NCI-H1436 treated with DMSO at 0.1 percent for 48 hours (cell line): ENCODE measurements at places on chromosomes 11 and 22.

DNA sequence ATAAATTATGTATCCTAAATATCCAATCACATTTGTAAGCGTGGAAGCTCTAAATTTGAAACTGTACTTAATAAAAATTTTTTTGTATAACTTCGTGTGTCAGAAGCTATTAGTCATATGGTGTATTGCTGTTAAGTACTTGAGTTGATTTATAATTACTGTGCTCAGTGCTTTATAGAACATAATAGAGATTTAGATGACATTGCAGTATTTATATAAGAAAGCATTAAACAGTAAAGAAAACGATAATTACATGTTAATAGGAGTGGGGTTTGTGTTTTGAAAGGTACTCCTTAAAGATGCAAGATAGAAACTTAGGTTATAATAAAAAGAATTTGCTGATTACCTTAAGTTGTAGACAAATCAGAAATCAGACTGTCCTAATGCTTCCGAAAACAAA lies 5.9 kb upstream of the TCP11L1 start:
- DNase-seq = no peak

GRCh38 chr11:19790831-19791552 lies 78.4 kb downstream of the NAV2 start:
- DNase-seq = no peak

DNA sequence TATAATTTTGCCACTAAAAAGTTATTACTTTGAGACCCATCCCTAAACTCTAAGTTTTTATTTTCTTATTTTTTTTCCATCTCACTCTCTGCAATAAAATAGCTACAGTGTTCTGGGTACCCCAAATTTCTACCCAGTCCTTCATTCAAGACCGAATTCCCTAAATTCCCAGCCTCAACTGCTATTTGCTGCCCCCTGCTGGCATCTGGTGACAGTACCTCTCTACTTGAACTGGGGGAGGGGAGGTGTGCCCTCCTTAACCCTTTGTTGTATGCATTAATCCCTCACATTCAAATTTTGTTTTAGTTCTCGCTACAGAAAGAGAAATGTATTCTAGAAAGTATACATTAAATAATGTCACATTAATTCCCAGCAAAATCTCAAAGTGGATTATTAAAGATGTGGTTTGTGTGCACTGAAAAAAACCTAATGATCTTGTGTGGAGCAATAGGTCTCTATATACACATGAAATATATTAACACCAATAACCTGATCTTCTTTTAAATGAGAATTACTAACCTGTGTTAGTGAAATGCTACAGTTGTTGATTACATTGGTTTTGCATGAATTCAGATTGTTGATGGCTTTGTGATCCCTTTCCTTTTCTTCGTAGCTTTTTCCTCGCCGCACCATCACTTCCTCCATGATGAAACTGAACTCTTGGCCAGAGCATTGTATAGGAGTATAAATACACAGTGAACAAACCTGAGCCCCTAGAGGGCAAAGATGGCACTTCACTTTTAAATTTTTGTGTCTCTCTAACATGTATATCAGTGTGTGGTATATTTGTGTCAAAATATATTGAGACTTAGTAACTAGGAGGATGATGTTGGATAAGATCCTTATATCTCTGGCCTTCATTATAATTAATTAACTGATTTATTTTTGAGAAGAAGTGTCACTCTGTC lies 590.0 kb downstream of the METTL15 start:
- DNase-seq = no peak

DNA sequence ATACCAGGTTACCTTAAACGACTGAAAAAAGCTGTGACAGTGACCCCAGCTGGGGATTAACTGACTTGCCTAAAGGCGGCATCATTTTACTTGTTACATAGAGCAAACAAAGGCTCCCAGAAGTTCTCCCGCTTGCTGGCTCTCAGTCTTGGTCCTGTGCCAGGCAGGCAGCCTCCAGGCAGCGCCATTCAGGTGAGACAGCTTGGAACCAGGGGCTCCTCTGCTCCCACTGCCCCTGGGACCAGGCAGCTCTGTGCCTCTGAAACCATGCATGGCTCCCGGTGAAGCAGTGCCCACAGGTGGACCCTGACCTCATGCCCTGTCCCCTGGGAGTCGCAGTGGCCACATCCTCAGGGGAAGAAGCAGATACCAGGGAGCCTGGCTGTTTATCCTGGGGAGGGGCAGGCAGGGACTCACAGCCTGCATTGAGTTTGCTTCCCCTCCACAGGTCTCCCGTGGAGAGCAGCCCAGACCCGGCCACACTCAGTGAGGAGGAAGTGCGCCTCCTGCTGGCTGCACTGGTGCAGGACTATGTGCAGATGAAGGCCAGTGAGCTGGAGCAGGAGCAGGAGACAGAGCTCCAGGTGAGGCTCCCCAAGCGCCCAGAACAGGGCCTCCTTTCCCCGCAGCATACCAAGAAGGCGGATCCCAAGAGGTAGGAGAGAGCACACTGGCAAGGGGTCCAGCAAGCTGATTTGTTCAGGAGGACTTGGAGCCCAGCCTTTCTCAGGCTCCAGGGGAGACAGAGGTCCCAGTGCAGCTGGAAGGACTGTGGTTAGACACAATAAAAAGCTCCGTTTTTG lies 15.6 kb upstream of the CYP2R1 start:
- DNase-seq = peak; percentile 48

- DNase-seq = no peak
Observed at GRCh38 chr11:132901638-132902471, 630.4 kb downstream of the OPCML start.

DNA sequence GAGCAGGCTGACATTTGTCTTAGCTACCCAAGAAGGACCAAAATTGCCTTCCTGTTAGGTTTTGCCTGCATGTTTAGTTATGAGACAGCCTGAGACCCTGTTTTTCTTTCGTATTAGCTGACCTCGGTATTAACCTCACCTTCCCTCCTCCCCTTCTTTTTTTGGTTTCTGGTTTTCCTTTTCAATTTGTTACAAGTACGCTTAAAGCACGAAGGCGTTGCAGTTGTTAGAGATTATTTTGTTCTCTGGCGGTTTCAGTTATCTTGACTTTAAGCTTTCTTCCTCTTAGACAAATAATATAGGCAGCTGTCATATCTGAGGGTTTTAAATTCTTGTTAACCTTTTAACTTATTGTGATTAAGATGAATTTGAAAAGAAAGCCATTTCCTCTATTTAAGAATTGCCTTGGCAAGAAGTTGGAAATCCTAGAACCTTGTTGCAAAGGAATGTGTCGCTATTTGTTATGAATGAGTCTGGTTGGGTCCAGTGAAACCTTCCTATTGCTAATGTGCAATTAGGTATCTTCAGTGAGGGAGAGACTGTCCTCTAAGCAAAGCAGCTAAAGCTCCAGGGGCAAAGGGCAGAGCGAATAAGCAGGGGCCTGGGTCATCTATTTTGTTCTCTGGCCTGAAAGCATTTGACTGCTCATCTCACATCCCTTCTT lies 45.7 kb downstream of the PACS1 start:
- DNase-seq = no peak

- DNase-seq = no peak
Observed at GRCh38 chr11:21554284-21554683, 638.6 kb upstream of the ANO5 start.

- no peak for DNase-seq
Observed at GRCh38 chr11:47565340-47566148, at the start of gene PTPMT1. PTPMT1 (plus strand) TSS chr11:47565599; CDS start chr11:47565623, 24 bp downstream.

- no peak for DNase-seq
Observed at GRCh38 chr11:105622016-105622415, 12.1 kb downstream of the GRIA4 start.

DNA sequence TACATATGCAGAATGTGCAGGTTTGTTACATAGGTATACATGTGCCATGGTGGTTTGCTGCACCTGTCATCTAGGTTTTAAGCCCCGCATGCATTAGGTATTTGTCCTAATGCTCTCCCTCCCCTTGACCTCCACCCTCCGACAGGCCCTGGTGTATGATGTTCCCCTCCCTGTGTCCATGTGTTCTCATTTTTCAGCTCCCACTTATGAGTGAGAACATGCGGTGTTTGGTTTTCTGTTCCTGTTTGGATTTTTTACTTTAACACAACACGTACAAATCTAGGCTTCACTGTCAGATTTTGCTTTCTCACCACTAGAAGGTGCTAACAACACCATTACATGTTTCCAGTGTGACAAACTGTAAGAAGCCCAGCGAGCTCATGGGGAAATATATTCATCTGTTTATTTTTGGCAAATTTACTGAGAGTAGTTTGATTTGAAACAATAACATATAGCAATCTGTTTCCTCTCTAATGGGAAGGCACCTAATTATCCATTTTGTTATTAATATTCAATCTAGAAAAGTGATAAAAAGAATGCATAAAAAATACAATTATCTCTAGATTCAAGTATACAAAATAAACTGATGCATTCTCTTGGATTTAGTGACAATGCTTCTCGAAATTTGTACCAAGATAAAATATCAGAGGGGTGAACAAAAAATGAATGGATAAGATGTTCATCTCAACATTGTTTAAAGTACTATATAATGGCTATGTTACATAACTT lies 23.2 kb upstream of the BIRC3 start:
- no peak for DNase-seq

DNA sequence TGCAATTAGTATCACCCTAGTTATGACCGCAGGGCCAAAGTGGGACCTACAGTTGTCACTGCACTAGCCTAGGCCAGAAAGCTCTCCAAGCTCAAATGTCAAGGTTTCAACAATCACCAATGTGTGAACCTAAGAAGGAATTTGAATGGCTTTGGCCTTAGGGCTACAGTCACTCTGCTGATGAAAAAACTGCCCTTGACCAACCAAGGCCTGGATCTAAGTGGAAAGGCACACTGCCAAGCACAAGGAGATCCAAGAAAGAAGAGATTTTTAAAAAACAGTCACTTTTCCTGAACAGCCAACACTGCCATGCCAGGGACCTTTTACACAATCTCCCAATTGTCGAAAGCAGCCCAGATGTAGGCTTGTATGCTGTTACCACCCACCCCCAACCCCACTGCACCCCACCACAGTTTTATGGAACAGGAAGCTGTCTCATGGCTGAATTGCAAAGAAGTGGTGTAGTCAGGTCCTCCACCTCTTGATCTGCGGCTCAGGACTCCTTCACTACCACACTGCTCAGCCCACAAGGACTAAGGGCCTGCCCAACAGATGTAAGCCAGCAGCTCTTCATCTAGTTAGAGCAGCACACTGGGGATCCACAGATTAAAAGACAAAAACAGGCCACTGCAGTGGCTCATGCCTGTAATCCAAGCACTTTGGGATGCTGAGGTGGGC lies 32.9 kb downstream of the SMCO4 start:
- DNase-seq = no peak

DNA sequence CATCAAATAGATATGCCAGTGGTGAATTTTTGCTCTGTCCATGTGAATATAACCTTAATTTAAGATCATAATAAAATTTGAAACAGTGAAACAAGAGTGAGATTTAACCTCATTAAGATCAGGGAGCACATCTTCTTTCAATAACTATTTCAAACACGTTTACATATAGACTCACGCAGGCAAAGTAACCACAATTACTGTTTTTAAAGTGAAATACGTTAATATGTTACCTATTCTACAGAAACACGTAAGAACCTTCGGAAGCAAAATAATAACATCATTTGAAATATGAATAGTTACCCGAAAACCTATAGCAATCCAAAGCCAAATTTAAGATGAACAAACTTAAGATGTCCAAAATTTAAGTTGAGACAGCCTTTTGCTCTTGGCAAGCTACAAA lies 136.2 kb upstream of the ZC3H12C start:
- no peak for DNase-seq

- peak; percentile 34 for DNase-seq
Observed at GRCh38 chr11:85316967-85317366, 310.2 kb downstream of the DLG2 start.

GRCh38 chr11:6006846-6007245 lies at the start of gene OR56A4:
OR56A4 (minus strand) TSS chr11:6006946; CDS start chr11:6002992, 3,954 bp downstream.
- DNase-seq = no peak

DNA sequence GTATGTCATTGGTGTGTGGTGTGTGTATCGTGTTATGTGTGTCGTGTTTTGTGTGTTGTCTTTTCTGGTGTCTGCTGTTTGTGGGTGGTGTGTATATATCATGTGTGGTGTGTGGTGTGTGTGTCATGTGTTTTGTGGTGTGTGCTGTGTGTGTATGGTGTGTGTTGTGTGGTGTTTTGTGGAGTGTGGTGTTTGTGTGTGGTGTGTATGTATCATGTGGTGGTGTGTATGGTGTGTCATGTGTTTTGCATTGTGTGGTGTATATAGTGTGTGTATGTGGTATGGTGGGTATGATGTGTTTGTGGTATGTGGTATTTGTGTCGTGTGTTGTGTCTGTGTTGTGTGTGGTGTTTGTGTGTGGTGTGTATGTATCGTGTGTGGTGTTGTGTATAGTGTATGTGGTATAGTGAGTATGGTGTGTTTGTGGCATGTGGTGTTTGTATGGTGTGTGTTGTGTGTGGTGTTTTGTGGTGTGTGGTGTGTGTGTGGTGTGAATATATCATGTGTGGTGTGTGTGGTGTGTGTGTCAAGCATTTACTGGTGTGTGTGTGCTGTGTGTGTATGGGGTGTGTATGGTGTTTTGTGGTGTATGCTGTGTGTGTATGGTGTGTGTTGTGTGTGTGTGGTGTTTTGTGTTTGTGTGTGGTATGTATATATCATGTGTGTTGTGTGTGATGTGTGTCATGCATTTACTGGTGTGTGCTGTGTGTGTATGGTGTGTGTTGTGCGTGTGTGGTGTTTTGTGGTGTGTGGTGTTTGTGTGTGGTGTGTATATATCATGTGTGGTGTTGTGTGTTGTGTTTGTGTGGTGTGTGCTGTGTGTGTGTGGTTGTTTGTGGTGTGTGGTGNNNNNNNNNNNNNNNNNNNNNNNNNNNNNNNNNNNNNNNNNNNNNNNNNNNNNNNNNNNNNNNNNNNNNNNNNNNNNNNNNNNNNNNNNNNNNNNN lies 12.7 kb downstream of the PIM3 start:
- DNase-seq = no peak

- DNase-seq = peak; percentile 39
Observed at GRCh38 chr11:46361283-46362155, 14.3 kb downstream of the DGKZ start.

DNA sequence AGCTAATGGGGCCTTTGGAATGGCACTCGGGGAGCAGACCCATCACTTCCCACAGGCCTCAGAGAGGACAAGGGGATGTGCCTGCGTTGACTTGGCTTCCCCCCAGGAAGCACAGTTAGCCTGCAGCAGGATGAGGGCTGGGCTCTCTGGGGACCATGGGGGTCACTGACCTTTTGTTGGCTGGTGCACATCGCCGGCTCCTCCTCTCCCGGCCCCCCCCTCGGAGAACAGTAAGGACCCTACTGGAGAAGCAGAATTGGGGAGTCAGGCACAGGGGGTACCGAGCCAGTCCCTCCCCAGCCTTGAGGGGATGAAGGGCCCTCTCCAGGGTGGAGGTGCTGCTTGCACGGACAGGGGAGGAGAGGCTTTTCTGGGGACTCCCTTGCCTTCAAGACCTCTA lies 32.8 kb downstream of the NRXN2 start:
- DNase-seq = no peak

DNA sequence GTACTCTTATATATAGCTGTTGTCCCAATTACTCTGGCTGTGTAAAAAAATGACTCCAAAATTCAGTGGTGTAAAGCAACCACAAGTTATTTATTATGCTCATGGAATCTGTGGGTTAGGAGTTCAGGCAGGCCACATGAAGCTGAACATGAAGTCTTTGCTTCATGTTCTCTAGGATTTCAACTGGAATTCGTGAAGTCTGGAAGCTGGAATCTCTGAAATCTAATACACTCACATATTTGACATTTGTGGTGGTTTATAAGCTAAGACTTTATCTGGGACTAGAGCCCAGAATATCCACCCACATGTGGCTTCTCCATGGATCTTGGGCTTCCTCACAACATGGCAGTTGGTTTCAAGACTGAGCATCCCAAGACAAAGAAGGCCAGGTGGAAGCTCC lies 430.6 kb downstream of the MIAT start:
- no peak for DNase-seq
